ENCODE measurements at places on chromosomes 7 and 10.
A peak's percentile ranks its signal among the peaks of the same experiment; 100 is the strongest.

DNA sequence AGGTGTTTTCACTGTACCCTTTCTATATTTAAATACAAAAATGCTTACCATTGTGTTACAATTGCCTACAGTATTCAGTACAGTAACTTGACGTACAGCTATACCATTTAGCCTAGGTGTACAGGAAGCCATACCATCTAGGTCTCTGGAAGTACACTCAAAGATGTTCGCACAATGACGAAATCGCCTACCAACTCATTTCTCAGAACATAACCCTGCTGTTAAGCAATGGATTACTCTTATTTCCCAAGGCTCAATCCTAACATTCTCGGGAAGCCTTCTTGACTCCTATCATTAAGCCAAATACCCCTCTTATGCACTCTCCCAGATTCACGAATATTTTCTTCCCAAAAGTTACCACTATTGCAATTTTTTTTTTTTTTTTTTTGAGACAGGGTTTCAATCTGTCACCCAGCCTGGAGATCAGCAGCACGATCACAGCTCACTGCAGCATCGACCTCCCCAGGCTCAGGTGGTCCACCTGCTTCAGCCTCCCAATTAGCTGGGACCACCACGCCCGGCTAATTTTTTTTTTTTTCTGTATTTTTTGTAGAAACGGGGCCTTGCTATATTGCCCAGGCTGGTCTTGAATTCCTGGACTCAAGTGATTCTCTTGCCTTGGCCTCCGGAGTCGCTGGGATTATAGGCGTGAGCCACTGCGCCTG, 1.5 kb downstream of the CWF19L1 start:
- DNase-seq: no peak

DNA sequence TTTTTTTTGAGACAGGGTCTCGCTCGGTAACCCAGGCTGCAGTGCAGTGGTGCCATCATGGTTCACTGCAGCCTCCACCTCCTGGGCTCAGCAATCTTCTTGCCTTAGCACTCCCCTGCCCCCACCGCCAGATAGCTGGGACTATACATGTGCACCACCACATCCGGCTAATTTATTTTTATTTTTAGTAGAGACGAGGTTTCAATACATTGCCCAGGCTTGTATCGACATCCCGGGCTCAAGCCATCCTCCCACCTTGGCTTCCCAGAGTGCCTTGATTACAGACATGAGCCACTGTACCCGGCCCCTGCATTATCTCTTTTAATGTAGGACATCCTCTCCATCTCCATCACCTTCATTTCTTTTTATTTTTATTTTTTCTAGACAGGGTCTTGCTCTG, 213.3 kb downstream of the CUX1 start:
- DNase-seq: no peak

DNA sequence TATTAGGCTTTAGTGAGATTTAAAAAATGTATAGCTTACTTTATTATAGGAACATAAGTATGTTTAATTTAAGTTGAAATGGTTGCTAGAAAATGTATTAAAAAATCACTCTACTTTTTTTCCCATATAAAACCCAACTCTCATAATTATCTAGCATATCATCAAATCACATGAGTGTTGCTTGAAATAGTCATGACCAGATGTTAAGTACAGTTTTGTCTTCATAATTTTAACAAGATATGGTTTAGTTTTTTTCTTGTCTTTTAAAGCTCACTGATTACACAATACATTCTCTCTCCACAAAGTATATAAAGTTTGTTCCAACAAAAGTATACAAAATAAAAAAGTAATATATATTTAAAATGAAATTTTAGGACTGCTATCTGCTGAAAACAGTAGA, 82.8 kb downstream of the HGF start:
- DNase-seq: no peak

DNA sequence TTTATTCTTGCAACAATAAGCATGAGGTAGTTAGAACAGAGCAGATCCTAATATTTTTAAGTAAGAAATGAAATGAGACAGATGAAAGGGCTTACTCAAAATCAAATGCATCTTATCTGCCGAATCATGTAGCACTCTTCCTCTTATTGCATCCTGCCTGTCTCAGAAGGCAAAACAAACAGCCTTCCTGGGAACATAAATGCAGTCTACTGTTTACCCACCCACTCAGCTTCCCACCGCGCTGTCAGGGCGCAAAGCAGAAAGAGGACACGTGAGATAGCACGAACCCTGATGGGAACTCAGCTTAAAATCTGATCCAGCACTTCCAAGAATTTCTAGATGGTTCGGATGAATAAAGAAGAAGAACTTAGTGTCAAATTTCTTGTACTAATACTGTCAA, 114.4 kb upstream of the CDK1 start:
- no peak for DNase-seq

DNA sequence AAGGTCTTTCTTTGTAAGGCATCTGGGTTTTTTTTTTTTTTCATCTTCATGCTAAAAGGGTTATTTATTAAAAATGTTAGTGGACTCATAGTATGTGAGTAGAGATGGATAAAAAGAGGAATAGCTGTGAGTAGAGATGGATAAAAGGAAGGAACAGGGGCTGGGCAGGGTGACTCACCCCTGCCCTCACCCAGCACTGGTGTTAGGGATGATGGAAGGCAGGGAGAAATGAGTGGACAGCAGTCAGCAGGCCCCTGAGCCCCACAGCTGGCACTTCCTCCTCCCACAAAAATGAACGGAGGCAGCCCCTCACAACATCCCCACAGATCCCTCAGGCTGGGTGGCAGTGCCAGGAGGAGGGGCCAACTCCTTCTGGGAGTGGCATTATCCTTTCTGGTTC, 39.3 kb downstream of the ANTXRL start:
- no peak for DNase-seq

GRCh38 chr7:75756206-75756990, 15.6 kb downstream of the CCL26 start:
- DNase-seq: no peak

DNA sequence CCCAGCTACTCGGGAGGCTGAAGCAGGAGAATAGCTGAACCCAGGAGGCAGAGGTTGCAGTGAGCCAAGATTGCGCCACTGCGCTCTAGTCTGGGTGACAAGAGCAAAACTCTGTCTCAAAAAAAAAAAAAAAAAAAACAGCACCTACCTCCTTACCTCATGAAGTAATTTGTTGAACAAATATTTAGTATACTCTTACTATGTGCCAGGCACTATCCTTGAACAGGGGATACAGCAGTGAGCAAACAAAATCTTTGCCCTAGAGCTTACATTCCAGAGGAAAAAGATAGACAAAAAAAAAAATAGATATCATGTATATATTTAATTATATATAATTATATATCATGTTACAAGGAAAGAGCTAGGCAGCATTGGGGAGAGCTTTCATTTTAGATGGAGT, 36.4 kb upstream of the HERPUD2 start:
- DNase-seq: no peak

GRCh38 chr10:119726676-119727261, 919 bp downstream of the INPP5F start:
- DNase-seq: no peak

DNA sequence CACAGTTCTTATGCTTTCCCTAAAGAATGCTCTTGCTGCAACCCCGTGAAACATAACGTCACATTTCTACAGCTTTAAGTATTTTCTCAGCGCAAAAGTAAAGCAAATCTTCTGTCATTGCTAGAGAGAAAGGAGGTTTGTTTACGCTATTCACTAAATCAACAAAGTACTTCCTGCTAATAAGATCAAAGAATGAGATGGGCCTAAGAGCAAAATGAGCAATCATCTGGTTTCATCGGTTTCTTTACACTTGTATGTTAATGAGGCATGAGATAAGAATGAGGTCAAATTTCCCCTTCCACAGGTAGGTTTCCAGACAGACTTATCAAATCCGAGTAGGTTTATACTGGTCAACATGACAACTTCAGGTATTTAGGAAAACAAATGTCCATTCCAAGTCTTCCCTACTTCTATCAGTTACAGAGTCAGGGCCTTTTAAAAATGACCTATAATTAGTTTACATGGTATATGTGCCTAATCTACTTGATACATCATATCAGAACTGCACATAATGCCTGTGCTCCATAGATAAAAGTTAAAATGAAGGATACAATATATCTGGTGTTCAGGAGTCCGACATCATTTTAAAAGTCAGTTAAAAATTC, 8.4 kb downstream of the USP6NL start:
- no peak for DNase-seq

GRCh38 chr10:14425034-14425433, 94.3 kb upstream of the FRMD4A start:
- DNase-seq: no peak

GRCh38 chr7:85512790-85513189, 325.9 kb upstream of the SEMA3D start:
- no peak for DNase-seq

- DNase-seq: no peak
These were observed 166.0 kb upstream of the TCF7L2 start for GRCh38 chr10:112784022-112784461.

DNA sequence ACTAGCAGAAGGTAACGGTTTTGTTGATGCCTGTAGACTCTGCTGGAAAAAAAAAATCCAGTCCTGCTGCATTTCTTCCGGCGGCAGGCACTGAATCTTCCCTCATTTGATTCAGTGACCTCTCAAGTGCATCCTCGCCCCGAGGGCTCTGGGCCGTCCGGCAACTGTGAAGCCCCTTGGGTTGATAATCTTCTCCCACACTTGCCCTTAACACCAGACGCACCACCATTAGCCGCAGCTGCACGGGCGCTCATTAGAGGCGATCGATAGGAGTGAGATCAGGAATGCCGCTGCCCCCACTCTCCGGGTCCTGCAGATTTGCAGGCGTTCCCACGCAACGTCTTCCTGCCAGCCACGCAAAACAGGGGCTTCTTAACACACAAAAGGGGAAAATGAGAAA, 200.0 kb upstream of the MKI67 start:
- no peak for DNase-seq

DNA sequence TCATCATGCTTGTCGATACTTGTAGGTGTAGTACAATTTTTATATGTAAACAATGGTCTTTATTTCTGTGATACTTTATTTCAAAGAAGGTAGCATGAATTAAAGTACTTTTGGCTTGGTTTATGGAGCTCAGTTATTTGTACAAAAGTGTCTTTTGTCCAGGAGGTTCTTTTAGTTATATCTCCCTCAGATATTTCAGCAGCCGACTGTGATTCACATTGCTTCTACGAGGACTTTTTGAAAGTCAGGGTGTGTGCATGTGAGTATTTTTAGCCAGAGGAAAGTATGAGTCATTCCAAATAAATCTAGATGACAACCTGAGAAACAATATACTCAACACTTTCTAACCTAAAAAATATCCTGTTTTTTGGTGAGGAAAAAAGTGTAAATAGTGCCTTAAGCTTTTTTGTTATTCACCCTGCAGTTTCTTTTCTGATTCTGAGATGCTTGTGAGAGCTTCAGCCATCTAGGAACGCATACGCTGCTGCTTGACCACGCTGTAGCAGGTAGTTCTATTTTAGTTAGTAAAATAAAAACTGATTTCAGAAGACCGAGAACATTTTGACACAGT, 595 bp upstream of the SUN1 start:
- peak; percentile 86 for DNase-seq

DNA sequence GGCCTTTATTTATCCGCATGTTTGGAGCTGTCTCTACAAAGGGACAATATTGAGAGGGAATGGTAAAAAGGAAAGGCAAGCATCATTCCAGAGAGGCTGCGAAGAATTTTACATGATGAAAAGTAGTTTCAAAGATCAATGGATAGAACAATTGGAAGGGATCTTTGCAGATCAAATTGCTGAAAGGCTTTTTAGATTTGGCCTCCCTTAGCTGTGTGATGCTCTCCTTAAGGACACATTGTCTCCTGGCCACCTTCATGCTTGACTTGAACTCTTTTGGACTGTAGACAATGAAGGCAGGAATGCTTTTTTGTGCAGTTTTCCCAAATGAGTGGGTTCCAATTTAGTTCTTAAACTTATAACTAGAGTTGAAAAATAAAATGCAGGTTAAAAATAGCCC, 344.7 kb downstream of the ARL4A start:
- no peak for DNase-seq

GRCh38 chr10:22754296-22754695, 39.9 kb upstream of the PIP4K2A start:
- no peak for DNase-seq

DNA sequence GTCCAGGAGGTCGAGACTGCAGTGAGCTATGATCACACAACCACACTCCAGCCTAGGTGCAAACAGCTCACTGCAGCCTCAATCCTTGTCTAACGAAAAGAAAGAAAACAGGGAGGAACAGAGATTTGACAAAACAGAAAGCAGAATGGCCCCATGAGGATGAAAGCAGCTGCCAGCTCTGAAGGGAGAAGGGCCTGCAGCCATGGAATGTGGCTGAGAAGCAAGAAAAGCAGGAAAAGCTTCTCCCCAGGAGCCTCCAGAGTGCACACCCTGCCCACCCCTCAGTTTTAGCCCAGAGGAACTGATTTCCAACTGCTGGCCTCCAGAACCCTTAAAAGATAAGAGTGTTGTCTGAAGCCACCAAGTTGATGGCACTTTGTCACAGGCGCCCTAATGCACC, 13.0 kb downstream of the ESYT2 start:
- DNase-seq: no peak

DNA sequence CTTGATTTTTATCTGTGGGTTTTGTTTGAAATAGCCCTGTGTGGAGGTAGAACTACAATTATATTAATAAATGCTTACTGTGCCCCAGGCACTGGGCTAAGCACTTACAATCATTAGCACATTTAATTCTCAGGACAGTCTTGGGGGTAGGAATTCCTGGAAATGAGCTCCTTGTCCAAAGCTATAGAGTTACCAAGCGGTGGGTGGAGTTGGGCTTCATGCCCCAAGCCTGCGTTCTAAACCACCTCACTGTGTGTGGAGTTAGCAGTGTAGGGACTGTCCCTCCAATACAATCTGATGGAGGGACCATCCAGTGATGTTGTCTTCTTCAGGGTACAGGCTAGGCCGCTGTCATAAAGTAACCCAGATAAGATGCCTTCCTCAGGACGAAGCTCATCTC, 49.7 kb downstream of the PALD1 start:
- DNase-seq: no peak

DNA sequence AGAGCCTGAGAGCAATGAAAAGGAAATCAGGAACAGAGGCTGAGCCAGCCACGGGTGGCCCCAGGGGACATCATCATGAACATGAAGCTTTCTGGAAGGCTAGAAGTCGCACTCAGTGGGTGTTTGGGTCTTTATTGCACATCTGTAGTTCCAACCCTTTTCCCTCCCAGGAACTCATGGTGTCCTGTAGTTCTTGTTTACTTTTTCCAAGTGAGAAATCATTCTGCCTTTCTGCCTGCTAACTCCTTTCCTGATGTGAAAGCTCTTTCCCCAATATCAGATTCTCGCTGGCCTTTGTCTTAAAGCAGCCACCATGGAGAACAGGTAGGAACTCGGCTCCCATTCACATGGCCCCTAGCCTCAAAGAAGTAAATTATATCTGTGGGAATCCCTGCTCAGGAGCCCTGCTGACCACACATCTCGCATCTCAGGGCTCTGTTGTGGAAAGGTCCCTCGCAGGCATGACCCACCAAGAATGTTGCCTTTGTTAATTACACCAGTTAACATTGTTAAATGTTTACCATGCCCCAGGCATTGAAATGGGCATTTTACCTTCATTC, 542.7 kb downstream of the TNS3 start:
- DNase-seq: no peak

- no peak for DNase-seq
These were observed 20.4 kb downstream of the MAT1A start for GRCh38 chr10:80268938-80269588.
